Fibroblast of skin of abdomen (primary cell): ENCODE measurements at places on chromosomes 2 and 18.

- DNase-seq = no peak
Measured at GRCh38 chr2:208297961-208298360, 31.9 kb downstream of the PIKFYVE start.

DNA sequence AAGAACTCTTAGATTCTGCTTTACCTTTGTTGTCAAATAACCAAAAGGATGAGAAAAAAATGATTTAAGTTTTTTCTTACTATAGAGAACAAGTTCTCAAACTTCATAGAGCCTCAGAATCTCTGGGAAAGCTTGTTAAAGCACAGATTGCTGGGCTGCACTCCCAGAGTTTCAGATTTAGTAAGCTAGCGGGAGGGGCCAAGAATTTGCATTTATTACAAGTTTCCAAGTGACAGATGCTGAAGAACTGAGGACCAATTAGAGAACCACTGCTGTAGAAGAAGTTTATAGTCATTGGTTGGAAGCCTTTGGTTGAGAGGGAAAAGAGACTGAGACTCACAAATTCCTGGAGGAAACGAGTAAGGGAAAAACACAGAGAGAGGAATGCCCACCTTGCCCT is 32.1 kb downstream of the PID1 start:
- DNase-seq = no peak

GRCh38 chr2:43212931-43213330 is 13.5 kb downstream of the ZFP36L2 start:
- DNase-seq = no peak

DNA sequence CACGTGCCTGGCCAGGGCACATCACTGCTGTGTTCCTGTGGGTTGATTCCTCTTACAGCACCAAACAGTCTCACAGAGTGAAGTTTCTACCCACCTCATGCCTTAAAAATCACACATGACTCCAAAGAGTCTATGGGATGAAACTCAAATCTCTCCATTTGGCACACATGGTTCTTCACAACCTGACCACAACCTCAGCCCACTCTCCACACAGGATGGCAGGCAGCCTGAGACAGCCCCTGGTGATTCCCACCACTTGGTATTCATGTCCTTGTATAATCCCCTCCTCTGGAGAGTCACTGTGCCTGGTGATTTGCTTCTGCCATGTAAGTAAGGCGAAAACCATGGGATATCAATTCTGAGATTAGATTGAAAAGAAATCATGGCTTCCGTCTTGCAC is 46.2 kb downstream of the LBH start:
- no peak for DNase-seq

GRCh38 chr18:63907664-63908063 is at the start of gene SERPINB10:
TSS of gene SERPINB10 (plus strand) at chr18:63907958. CDS start at chr18:63915511, 7,553 bp downstream.
- DNase-seq = no peak

DNA sequence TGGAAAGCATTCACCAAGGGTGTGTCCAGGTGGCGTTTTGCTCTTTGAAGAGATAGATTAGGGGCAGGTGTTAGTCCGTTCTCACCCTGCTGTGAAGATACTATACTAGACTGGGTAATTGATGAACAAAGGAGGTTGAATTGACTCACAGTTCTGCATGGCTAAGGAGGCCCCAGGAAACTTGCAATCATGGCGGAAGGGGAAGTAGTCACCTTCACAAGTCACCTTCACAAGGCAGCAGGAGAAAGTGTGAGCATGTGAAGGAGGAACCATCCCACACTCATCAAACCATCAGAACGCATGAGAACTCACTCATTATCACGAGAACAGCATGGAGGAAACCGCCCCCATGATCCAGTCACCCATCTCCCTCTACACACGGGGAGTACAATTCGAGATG is 135.7 kb upstream of the NFATC1 start:
- no peak for DNase-seq

GRCh38 chr18:44791520-44791919 is 110.8 kb downstream of the SETBP1 start:
- no peak for DNase-seq

GRCh38 chr18:48023334-48024008 is 93.0 kb upstream of the SMAD2 start:
- peak; percentile 82 for DNase-seq

DNA sequence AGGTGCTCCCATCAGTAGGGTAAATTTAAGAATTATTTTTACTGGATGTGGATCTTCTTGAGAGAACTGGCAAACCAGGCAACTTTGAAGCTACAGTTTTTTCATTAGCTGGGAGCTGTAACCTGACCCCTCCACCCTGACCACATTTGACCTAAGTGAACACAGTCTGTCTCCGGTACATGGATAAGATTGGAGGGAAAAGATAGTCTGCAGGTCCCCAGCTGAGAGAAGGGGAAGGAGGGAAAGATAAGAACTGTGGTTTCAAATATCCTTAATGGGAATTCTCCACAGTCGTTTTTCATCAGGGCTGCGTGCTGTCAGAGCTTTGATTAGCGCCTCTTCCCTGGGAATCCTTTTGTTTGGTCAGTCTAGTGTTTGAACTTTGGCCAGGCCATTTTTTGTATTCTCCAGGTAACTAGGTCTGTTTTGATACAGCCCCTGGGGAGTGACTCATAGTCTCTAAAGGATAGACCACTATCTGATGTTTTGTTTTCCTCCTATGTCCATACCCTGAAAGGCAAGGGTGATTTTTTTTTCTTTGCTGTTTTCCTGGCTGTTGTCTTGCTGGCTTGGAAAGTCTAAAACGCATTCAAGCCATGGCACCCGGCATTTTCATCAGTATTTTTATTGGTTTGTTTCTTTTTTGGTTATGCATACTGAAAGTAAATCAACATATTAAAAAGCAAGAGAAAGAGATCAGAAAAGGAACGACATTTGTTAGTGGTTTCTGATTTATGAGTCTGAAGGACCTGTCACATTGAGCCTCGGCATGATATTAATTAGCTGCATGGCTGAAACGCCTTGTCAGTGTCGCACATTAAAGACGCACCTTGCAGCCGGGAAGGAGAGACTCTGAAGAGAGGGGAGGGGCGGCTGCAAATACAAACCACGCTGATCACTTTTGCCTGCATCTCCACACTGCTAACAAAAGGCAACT is 183.4 kb upstream of the FN1 start:
- DNase-seq = peak; percentile 64

- DNase-seq = peak; percentile 18
Measured at GRCh38 chr18:13136904-13137669, 81.5 kb upstream of the LDLRAD4 start.

GRCh38 chr2:9518163-9518562 is 37.5 kb downstream of the ADAM17 start:
- DNase-seq = no peak

GRCh38 chr2:133691336-133691735 is 123.1 kb upstream of the NCKAP5 start:
- no peak for DNase-seq

DNA sequence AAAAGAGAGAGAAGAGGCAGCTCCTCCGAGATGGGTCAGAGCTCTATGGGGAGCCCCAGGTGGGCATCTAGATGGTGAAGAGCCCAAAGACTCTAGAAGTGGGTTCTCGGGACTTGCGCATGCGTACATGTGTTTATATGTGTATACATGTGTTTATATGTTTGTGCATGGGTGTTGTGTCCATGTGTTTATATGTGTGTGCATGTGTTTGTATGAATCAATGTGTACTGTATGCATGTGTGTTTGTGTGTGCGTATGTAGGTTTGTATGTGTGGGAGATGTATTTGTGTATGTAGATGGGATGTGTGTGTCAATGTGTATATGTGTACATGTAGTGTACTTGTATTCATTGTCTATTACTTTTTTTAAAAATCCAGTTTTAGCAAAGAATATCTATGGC is 25.6 kb downstream of the DNPEP start:
- DNase-seq = no peak

GRCh38 chr2:219681694-219682300 is 54.4 kb downstream of the SLC4A3 start:
- peak; percentile 61 for DNase-seq

GRCh38 chr2:149080099-149080498 is 41.6 kb downstream of the LYPD6B start:
- no peak for DNase-seq
